ENCODE measurements at places on chromosomes 5 and 9. TPM values are rescaled to one million over a fixed set of nuclear protein-coding genes. Genes with fewer than 3 reads are reported as not detected.

- DNase-seq: no peak
- H3K4me1 ChIP-seq: peaks cover 6% of the 10 kb centered on the region
- H3K36me3 ChIP-seq: no peaks in the 10 kb centered on the region
- no peak overlapping the region for H3K4me3 ChIP-seq
- no peaks in the 10 kb centered on the region for H3K27me3 ChIP-seq
Measured at GRCh38 chr5:52685566-52685965, 102.2 kb upstream of the ITGA1 start.

IFNW1 gene
- not detected for total RNA-seq

DNA sequence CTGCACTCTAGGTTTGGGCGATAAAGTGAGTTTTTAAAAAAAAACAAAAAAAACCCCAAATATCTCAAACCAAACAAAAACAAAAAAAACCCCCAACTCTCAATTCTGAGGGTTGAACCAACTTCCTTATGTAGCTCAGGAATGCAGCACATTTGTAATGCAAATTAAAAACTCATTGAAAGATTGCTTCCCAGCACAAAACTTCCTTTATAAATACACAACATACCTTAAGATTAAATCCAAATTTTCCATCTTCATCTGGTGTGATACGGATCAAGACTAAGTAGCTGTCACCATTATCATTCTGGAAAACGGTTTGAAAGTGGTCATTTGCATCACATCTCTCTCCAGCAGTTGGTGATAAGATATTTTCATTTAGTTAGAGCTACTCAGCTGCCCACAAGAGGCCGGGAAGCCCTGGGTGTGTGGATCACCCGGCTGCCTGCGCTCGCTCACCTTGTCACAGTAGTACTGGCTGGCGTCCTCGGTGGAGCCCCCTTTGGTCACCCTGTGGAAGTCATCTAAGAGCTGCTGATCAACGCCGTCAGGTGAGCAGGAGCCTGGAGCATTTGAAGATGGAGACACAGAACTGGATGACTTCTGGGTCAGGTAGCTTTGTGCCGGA, 88.2 kb downstream of the PTPN3 start:
- no peak overlapping the region for H3K27ac ChIP-seq
- H3K4me3 ChIP-seq: no peak overlapping the region
- no peaks in the 10 kb centered on the region for H3K36me3 ChIP-seq
- no peak for DNase-seq

- no peaks in the 10 kb centered on the region for H3K36me3 ChIP-seq
- no peak overlapping the region for H3K4me3 ChIP-seq
- H3K27me3 ChIP-seq: peaks cover 11% of the 10 kb centered on the region
- no peak overlapping the region for H3K27ac ChIP-seq
- peaks cover 13% of the 10 kb centered on the region for H3K4me1 ChIP-seq
- peak; percentile 28 for DNase-seq
Measured at GRCh38 chr5:88140396-88140855, 128.2 kb downstream of the TMEM161B start.

SMIM33 gene
- not detected for total RNA-seq

DNA sequence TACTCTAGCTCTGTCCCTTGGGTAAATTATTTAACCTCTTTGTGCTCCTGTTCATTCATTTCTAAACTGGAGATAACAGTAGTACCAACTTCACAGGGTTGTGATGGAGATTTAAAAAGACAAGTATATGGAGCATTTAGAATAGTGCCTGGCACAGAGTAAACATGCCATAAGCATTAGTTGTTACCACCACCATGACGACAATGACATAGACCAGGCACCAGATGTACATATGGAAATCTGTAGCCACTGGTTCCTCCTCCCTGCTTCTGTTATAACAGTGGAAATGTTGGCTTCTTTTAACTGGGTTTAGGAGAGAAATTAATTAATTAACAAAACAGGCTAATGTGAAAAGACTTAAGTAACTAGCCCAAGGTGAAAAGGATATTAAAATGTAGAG, 217.5 kb downstream of the DENND1A start:
- H3K27ac ChIP-seq: no peak overlapping the region
- no peak overlapping the region for H3K4me3 ChIP-seq
- no peaks in the 10 kb centered on the region for H3K27me3 ChIP-seq
- no peaks in the 10 kb centered on the region for H3K36me3 ChIP-seq

DNAI1 gene
- 1.9 TPM for total RNA-seq

DOLK gene
- 21.1 TPM for total RNA-seq

GAPT gene
- not detected for total RNA-seq

GRCh38 chr9:27425827-27426510, 98.1 kb upstream of the IFNK start:
- no peaks in the 10 kb centered on the region for H3K27me3 ChIP-seq
- peaks cover 5% of the 10 kb centered on the region for H3K36me3 ChIP-seq
- H3K4me3 ChIP-seq: no peak overlapping the region
- peaks cover 35% of the 10 kb centered on the region for H3K4me1 ChIP-seq

DNA sequence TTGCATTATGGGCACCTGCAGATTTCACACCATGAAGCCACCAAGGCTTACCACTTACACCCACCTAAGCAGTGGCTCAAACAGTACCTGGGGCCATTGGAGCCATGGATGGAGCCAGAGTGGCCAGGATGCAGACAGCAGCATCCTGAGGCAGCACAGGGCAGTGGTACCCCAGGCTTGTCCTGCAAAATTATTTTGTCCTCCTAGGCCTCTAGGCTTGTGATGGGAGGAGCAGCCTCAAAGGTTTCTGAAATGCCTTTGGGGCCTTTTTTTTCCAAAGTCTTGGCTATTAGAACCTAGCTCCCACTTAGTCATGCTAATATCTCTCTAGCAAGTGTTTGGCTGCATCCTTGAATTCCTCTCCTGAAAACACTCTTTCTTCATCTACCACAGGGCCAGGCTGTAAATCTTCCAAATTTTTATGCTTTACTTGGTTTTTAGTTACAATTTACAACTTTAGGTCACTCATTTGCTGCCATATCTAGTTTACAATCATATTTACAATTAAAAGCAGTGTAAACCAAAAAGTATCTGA, 15.7 kb downstream of the TMC1 start:
- no peak overlapping the region for H3K27ac ChIP-seq
- no peak overlapping the region for H3K4me3 ChIP-seq
- no peaks in the 10 kb centered on the region for H3K27me3 ChIP-seq
- peaks cover 4% of the 10 kb centered on the region for H3K4me1 ChIP-seq
- H3K36me3 ChIP-seq: peaks cover 2% of the 10 kb centered on the region

EFNA5 gene
- 42.2 TPM for total RNA-seq

GRCh38 chr5:71974165-71974564, 133.1 kb upstream of the MAP1B start:
- no peak overlapping the region for H3K27ac ChIP-seq
- no peak for DNase-seq
- no peaks in the 10 kb centered on the region for H3K36me3 ChIP-seq
- H3K4me1 ChIP-seq: peaks cover 7% of the 10 kb centered on the region

GRCh38 chr5:81398741-81399140, 4.8 kb upstream of the ACOT12 start:
- peaks cover 36% of the 10 kb centered on the region for H3K27me3 ChIP-seq
- H3K27ac ChIP-seq: no peak overlapping the region
- no peak overlapping the region for H3K4me3 ChIP-seq
- DNase-seq: no peak
- H3K4me1 ChIP-seq: no peaks in the 10 kb centered on the region
- H3K36me3 ChIP-seq: no peaks in the 10 kb centered on the region

DNA sequence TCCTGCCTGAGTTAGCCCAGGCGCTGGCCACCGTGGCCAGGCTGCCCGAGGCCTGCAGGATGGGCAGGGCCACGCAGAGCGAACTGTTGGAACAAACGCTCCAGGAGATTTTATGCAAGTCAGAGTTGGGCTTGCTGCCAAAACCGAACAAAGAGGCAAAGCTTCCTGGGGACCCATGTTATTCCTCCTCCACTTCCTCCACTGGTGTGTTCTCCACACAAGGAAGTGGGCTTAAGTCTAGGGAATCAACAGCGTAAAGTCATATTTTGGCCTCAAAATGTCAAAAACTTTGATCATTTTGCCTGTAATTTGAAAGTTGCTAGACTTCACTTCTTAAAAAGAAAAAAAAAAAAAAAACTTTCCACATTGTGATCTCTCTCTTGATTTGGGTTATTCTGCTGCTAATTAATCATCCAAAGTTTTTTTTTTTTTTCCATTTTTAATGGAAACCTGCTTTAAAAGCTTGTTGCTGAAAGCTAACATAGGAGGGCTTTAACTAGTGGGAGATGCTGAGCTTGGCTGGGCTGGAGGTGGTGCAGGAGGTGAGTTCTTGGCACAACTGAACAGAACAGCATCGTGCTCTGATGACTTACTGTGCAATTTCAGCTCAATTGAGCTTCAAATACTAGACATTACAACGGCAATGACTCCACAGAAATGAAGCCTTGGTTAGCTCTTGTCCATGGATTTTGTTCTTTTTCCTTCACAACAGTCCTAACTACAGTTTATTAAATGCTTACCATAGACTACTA, 73.0 kb downstream of the PTPDC1 start:
- no peak overlapping the region for H3K27ac ChIP-seq
- no peaks in the 10 kb centered on the region for H3K36me3 ChIP-seq
- H3K4me3 ChIP-seq: no peak overlapping the region
- no peak for DNase-seq

PSD2 gene
- 0.68 TPM for total RNA-seq

GPBP1 gene
- total RNA-seq: 111 TPM

DNA sequence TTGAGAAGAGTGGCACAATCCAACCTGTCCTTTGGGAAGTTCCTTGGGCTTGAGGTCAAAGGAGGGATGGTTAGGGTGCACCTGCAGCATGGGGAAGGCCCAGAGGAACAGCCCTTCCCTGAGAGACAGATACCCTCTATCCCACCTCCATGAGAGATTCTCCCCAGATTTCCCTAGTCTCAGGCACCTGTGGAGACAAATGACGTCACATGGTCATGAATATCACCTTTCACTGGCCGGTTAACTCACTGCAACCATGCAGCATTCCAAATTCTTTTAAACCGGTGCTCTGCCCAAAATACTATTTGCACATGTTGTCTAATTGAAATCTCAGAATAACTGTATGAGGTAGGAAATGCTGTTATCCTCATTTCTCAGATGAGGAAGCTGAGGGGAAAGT, 15.6 kb upstream of the TRIO start:
- H3K4me3 ChIP-seq: no peak overlapping the region
- H3K36me3 ChIP-seq: no peaks in the 10 kb centered on the region
- no peaks in the 10 kb centered on the region for H3K4me1 ChIP-seq
- peaks cover 17% of the 10 kb centered on the region for H3K27me3 ChIP-seq
- no peak for DNase-seq

GRCh38 chr9:72022841-72023240, 37.6 kb downstream of the C9orf57 start:
- H3K27ac ChIP-seq: no peak overlapping the region
- H3K36me3 ChIP-seq: no peaks in the 10 kb centered on the region
- no peak for DNase-seq
- no peaks in the 10 kb centered on the region for H3K27me3 ChIP-seq

KIAA1958 gene
- 46.7 TPM for total RNA-seq

- no peak overlapping the region for H3K4me3 ChIP-seq
- peaks cover 3% of the 10 kb centered on the region for H3K36me3 ChIP-seq
- H3K27me3 ChIP-seq: no peaks in the 10 kb centered on the region
- no peak for DNase-seq
- H3K27ac ChIP-seq: no peak overlapping the region
- no peaks in the 10 kb centered on the region for H3K4me1 ChIP-seq
Measured at GRCh38 chr9:8186560-8186959, 387.0 kb upstream of the DMAC1 start.

Data from neural crest cell (in vitro differentiated cells).